ENCODE measurements at places on chromosomes 6 and 20. TPM values are rescaled to one million over a fixed set of nuclear protein-coding genes. Genes with fewer than 3 reads are reported as not detected.
A peak's percentile ranks its signal among the peaks of the same experiment; 100 is the strongest.

- peak; percentile 89 for DNase-seq
Observed at GRCh38 chr6:26532699-26533531, 5.3 kb upstream of the HMGN4 start.

DNA sequence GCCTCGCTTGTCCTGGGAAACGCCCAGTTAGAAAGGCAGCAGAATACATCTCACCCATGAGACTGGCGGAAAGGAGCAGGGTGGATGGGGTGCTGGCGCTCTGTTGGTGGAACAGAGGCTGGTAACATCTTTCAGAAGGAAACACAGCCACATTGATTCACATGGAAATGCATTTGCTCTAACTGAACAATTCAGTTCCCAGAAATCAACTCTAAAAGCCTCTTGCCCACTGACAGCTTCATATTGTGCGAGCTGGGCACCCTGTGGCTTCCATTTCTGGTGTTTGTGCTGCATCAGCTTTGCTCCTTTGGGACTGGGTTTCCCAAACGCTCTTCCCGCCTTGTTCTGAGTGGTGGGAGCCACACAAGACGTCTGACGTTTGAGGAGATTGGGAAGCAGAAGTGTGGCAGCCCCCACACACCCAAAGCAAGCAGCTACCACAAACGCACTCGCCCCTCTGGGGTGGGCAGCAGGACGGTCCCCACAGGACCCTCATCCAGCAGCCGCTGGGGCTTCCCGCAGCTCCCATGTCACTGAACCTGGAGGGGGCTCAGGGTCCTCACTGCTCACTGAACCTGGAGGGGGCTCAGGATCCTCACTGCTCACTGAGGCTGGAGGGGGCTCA is 229.5 kb downstream of the ERMARD start:
- no peak for DNase-seq

DNA sequence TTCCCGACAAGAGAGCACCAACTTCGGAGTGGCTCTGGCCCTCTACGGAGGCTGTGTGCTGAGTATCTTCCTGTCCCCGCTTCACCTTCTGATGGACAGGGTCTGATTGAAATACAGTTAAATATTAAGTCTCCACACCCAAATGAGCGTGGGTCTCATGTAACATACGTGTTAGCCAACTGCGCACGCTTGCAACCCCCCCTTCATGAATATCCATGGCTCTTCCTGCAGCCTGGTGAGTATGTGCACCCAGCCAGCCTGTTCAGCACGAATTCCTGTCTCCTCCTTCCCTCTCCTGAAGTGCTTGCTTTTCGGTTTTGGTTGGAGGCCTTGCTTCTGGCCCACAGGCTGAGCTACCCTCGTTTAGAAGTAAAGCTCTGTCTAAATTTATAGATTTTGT is 102.9 kb upstream of the FRMD1 start:
- DNase-seq = no peak

DNA sequence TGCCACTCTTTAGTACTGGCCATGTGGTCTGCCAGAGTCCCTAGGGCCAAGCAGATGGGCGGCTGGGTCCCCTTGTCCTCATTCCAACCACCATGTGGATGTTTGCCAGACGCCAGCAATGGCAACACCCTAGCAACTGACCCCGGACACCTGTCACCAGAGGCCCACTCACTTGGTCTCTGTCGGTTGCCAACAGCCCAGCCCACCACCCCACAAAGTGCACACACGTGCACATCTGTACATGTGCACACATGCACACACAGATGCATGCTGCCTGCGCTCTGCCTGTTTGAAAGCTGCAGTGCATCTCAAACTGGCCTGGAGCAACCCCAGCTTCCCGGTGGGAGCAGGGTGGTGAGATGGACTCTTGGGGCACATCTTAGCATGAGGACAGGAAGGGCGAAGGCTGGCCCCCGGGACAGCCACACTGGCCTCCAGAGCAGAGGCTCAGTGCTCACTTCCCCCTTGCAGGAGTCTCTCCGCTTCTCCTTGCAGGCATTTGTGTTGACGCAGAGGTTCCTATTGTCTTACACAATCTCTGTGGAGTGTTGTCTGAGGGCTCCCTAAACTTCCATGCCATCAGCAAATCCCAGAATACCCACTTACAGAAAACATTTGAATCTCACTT is 54.0 kb downstream of the PSMG4 start:
- DNase-seq = no peak

PDSS2 gene
- 10.1 TPM for polyA plus RNA-seq

GRCh38 chr20:48262955-48263354 is 477.7 kb upstream of the SULF2 start:
- no peak for DNase-seq

- DNase-seq = no peak
Observed at GRCh38 chr20:25706793-25707192, 10.1 kb upstream of the ZNF337 start.

DNA sequence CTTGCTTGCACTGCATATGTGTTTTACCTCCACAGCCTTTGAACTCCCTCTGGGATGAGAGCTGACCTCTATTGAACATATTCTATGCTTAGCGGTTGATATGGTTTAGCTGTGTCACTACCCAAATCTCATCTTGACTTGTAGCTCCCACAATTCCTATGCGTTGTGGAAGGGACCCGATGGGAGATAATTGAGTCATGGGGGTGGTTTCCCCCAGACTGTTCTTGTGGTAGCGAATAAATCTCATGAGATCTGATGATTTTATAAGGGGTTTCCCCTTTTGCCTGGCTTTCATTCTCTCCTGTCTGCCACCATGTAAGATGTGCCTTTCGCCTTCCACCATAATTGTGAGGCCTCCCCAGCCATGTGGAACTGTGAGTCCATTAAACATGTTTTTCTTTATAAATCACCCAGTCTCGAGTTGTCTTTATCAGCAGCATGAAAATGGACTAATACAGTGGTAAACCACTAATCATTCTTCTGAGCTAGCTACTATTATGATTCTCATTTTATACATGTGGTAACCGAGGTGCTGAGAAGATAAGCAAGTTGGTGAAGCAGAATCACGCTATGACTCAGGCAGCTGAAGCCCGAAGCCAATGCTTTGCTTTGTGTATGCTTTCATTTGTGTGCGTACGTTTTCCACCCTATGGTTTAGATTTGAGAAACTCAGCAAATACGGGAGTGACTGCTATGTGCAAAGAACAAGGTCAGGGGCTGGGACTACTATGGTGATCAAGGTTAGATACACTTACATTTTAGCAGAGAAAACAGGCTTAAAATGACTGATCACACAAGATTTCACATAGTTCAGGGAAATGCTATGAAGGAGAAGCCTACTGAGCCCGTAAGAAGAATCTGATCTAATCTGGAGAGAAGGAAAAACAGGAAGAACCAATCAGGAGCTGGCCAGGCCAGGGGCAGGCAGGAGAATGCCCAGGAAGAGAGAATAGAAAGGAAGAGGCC is 363.5 kb downstream of the ESR1 start:
- peak; percentile 75 for DNase-seq

VNN1 gene
- polyA plus RNA-seq = 0.07 TPM

DNA sequence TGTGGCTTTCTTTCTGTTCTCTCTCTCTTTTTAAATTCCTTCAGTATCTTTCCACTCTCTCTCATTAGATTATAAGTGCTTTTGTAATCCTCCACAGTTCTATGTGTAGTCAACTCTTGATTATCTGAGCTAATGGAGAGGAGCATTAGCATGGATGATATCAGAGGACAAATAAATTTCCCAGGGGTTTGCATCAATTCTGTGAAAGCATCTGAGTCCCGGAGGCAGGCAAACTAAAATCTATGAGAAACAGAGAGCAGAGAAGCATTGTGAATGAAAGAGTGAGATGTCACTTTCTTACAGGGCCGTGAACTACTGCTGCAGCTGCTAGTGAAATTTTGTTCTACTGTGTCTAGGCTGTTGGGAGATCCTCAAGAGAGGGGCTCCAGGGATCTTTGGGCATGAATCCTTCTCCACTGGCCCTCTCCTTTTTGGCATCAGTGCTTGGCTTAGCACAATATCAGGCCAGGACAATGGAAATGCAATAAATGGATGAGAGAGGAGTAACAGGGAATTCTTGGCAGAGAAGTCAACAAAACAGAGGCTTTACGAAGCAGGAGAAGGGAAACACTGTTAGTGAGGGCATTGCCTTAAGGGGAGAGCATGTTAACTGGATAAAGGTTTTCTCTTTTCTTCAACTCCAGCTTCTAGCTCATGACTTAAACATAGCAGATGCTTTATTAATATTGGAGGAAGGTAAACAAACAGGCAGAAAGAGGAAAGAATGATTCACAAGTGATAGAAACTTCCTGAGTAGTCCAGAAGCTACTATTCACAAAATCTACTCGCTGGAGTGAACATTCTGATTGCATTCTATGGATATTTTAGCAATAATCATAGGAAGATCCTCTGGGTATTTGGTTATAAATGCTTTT is 847.0 kb upstream of the MAP3K7 start:
- peak; percentile 42 for DNase-seq

Data from IMR-90 (cell line).